ENCODE measurements at places on chromosomes 7 and 10. TPM values are rescaled to one million over a fixed set of nuclear protein-coding genes. Genes with fewer than 3 reads are reported as not detected.

Gene HTR7
- polyA plus RNA-seq = not detected

Gene ELOVL3
- not detected for polyA plus RNA-seq

Gene CPA5
- polyA plus RNA-seq = not detected

Gene FAM20C
- 40.4 TPM for polyA plus RNA-seq

Gene HOXA1
- polyA plus RNA-seq = 0.17 TPM

Gene FBXL13
- polyA plus RNA-seq = 0.03 TPM

Gene SLC26A3
- polyA plus RNA-seq = 0.09 TPM

Gene BBS9
- 2.7 TPM for polyA plus RNA-seq

Gene CNPY1
- polyA plus RNA-seq = not detected

Gene NKX6-2
- 7.1 TPM for polyA plus RNA-seq

Gene HPSE2
- not detected for polyA plus RNA-seq

Gene TAS2R40
- polyA plus RNA-seq = not detected

DNA sequence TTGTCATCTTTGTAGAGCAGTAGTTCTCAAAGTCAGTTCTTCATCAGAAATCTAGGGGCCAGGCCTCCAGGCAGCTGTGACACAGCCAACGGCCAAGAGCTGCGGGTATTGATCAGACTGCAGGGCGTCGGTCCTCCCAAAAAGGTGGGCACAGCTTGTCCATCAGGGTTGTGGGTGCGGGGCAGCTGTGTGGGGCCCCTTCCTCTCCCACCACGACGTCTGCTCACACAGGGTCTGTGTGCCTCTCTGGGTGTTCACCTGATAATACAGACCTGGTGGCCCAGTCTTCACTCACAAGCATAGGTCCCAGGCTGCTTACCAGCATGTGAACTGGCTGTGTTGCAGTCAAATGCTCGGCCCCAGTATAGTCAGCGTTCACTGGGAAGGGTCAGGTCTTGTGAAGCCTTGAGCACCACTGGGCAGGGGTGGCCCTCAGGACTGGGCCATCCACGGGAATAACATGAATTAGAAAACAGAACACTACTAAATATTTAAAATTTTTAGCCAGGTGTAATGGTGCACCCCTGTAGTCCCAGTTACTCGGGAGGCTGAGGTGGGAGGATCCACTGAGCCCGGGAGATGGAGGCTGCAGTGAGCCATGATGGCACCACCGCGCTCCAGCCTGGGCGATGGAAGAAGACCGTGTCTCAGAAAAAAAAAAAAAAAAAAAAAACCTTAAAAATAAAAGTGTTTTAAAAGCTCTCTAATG lies 102.8 kb upstream of the DIP2C start:
- DNase-seq = no peak

GRCh38 chr7:51102828-51103227 lies 213.8 kb downstream of the COBL start:
- no peak for DNase-seq

DNA sequence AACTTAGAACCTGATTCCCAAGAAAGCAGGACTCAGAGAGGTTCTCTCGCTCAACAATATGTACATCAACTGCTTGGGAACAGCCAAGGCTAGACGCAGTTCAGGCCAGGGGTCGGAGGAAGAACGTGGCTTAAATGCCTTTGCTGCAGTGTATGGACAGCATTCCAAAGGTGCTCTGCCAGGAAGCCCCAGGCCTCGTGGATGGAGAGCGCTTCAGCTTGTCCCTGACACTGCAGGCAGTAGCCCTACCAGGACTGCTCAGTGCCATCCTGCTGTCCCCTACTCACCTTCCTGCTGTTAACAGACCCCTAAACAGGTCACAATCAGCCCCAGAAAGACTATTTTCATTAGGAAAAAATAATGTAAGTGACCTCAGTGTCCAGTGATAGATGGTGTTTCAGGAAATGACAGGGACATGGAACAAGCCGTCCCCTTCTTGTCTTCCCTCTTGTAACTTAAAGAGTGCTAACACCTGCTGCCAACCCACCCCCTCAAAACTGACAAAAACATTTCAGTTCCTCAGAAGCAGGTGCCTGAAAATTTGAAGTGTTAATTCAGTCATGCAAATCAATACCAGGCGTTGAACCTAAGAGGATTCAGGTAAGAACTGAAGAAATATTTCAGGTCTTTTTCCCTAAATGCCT lies 16.5 kb downstream of the CREB3L2 start:
- no peak for DNase-seq

DNA sequence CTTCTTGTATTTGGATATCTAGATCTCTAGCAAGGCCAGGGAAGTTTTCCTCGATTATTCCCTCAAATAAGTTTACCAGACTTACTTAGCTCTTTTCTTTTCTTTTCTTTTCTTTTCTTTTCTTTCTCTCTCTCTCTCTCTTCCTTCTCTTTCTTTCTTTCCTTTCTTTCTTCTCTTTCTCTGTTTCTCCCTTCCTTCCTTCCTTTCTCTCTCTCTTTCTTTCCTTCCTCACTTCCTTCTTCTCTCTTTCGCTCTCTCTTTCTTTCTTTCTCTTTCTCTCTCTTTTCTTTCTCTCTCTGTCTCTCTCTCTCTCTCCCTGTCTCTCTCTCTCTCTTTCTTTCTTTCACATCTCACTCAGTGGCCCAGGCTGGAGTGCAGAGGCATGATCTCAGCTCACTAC lies 37.0 kb downstream of the UPP1 start:
- no peak for DNase-seq

DNA sequence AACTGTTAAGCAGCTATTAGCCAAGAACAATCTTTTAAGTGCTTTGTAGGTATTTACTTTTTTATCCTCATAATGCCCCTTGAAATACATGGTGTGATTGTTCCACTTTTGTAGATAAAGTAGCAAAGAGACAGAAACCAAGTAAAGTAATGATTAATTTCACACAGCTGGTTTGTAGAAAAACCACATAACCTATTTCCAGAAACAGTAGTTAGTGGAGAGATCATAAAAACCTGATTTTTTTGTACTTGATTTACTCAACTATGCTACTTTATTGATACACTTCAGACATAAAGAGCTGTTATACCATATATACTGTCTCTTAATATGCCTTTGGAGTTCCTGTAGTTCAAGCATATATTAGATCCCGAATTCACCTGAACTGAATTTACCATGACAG lies 118.4 kb downstream of the SEMA3A start:
- no peak for DNase-seq

- no peak for DNase-seq
Measured at GRCh38 chr7:73980206-73980605, 47.8 kb upstream of the ELN start.

- no peak for DNase-seq
Measured at GRCh38 chr10:4069491-4069890, 284.5 kb upstream of the KLF6 start.

DNA sequence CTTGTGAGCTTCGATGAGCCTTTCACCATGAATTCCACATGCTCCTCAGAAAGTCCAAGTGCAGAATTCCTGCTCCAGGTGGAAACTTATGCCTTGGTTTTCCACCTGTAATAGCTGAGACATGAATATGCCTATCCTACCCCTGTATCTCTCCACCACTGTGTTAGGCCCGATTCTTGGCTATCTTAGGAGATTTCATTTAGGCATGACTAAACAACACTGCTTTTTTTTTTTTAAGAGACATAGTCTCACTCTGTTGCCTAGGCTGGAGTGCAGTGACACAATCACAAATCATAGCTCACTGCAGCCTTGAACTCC lies 57.2 kb downstream of the NCAPG2 start:
- DNase-seq = no peak

DNA sequence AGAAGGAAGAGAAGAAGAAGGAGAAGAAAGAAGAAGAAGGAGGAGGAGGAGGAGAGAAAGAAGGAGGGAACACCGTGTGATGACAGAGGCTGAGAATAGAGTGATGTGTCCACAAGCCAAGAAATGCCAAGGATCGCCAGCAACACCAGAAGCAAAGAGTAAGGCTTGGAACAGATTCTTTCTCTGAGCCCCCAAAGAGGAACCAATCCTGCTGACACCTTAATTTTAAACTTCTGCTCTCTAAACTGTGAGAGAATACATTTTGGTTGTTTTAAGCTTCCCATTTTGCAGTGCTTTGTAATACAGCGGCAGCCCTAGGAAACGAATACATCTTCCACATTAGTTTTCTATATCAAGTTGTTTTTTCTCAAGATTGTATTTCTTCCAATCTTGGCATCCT lies 13.9 kb upstream of the WNT8B start:
- no peak for DNase-seq

DNA sequence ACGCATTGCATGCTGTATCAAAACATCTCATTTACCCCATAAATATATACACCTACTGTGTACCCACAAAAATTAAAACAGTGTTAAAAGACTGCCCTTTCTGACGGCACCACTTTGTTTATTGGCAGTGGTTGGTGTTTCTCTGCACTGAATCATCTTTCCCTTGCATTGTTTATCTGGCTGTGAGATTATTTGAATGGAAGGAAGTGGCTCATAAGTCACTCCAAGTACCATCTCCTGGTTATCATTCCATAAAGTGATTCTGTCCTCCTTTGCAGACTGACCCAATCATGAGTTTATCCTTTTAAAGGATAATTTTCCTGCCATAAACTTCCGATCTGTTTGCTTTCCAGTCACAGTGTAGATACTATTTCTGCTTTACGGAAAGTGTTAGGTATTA lies 183.8 kb downstream of the CAMK1D start:
- DNase-seq = no peak

DNA sequence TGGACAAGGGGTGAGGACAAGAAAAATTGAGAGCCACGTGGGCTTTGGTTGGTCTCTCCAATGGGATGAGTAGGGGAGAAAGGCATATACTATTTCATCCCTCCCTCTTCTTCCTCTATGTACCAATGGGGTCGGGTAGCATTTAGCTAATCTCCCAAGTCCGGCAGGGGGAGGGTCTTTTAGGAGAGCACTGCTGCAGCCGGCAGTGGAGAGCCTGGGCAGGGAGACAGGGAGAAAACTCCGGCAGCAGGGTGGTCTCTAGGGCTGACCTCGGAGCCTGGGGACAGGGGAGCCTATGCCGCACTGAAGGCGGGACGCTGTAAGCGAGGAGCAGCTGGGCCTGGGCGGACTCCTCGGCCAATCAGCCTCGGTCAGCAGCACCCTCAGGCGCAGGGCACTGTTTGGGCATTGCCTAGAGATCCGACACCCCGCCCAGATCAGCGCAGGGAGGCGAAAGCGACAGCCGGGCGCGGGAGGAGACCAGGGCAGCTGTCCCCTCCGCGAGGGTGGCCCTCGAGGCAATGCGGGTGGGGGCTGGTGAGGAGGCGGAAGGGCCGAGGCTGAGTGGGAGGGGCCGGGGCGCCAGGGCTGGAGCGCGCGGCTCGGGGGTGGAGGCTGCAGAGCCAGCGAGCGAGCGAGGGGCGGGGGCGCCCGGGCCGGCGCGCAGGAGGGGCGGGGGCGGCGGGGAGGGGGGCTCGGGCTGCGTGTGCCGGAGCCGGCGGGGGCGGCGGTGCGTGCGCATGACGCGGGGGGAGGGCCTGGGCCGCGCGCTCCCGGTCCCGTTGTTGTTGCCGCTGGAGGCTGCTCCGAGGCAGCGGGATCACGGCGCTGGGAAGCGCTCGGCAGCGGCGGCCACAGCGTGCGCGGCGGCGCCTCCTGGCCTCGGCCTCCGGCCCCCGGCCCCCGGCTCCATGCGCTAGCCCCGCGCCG lies at the start of gene AGAP3:
AGAP3 (plus strand) TSS at position 785 of the 930 bp plus-strand sequence. CDS start 267 bp downstream, outside the sequence.
- DNase-seq = peak; percentile 76

GRCh38 chr7:100584683-100585510 lies 1.0 kb downstream of the LRCH4 start:
- DNase-seq = no peak

DNA sequence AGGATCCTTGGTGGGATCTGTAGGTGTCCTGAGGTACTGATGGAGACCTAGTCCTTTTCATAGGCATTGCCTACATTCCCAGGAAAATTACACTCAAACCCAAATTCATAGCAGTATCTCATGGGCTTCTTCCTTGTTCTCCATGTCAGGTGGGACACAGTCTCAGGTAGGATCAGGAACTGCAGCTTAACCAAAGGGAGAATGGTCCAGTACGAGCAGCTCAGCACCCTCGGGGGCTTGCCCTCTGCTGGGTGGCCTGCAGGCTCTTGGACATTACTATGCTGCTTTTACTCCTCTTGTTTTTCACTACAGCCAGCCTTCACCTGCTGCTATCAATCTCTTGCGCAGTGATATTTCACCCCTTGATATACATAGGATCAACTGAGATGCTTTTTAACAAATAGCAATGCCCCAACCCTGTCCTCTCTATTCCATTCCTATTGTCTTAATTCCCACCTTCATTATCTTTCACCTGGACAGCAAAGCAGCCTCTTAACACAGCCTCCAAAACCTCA lies 28.6 kb downstream of the PLA2G12B start:
- DNase-seq = no peak

DNA sequence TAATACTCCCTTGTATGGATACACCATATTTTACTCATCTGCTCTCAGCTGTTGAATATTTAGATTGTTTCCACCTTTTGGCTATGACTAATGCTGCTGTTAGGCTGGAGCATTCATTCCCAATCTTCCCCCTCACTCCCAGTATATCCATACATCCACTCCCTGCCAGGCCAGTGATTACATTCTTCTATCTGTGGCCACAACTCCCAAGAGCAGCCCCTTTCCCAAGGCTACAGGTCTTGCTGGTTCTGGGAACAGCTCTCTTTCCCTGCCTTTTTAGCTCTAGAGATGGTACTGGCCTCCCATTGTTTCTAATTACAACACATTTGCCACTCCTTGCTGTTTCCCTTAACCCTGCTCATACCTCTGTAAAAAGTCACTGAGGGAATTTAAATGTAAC lies 28.2 kb downstream of the SFR1 start:
- DNase-seq = no peak

GRCh38 chr10:31320550-31321211 lies 1.7 kb downstream of the ZEB1 start:
- no peak for DNase-seq

Data from liver (tissue), 10 donors.